ENCODE measurements at places on chromosomes 2 and 18. TPM values are rescaled to one million over a fixed set of nuclear protein-coding genes. Genes with fewer than 3 reads are reported as not detected.

Gene CKAP2L
- total RNA-seq, result 15.9 TPM

Gene STPG4
- total RNA-seq, result not detected

Gene IGFBP5
- 0.22 TPM for total RNA-seq

Gene BUB1
- total RNA-seq, result 44.2 TPM

Gene STON1
- total RNA-seq, result 0.33 TPM

Gene ZSWIM2
- not detected for total RNA-seq

Gene DNER
- 12.2 TPM for total RNA-seq

Gene SIGLEC15
- total RNA-seq, result not detected

Gene TLX2
- 0.48 TPM for total RNA-seq

Gene MC2R
- total RNA-seq, result not detected

Data from A549 treated with Mapracorat at 1 μM for 4 hours (cell line).